Bronchial smooth muscle cell (primary cell): ENCODE measurements at places on chromosomes 16 and 17. TPM values are rescaled to one million over a fixed set of nuclear protein-coding genes. Genes with fewer than 3 reads are reported as not detected.

KCNH4 gene
- not detected in 2 replicates for total RNA-seq

NAT9 gene
- 39.1 and 46.7 TPM in 2 replicates for total RNA-seq

CSH2 gene
- not detected in 2 replicates for total RNA-seq

ENPP7 gene
- total RNA-seq: not detected in 2 replicates

CAPNS2 gene
- total RNA-seq: 1.0 and 1.7 TPM in 2 replicates

NPIPA7 gene
- 0.47 and 1.1 TPM in 2 replicates for total RNA-seq

C17orf78 gene
- not detected in 2 replicates for total RNA-seq

ESRP2 gene
- 0.09 and 0.16 TPM in 2 replicates for total RNA-seq

KRT39 gene
- total RNA-seq: 0.16 and 0.17 TPM in 2 replicates

KPNA2 gene
- total RNA-seq: 28.5 and 45.8 TPM in 2 replicates

PROCA1 gene
- total RNA-seq: 1.6 and 2.9 TPM in 2 replicates

IL17C gene
- total RNA-seq: 0.09 TPM in 1 of 2 replicates, not detected in the other

TERB1 gene
- under 0.01 and 0.09 TPM in 2 replicates for total RNA-seq

ALOXE3 gene
- total RNA-seq: under 0.01 TPM in 1 of 2 replicates, not detected in the other

GALR2 gene
- total RNA-seq: not detected in 2 replicates

G6PC1 gene
- 0.16 TPM in 1 of 2 replicates, not detected in the other for total RNA-seq

MFSD6L gene
- total RNA-seq: not detected in 2 replicates

CACNB1 gene
- total RNA-seq: 4.3 and 7.1 TPM in 2 replicates

LAT gene
- total RNA-seq: 0.47 and 1.1 TPM in 2 replicates

SCN4A gene
- total RNA-seq: 0.09 and 0.16 TPM in 2 replicates

GLG1 gene
- 141 and 145 TPM in 2 replicates for total RNA-seq

PRDM7 gene
- not detected in 2 replicates for total RNA-seq

SUMO2 gene
- 134 and 198 TPM in 2 replicates for total RNA-seq

SLC12A3 gene
- under 0.01 TPM in 1 of 2 replicates, not detected in the other for total RNA-seq

TSPAN10 gene
- 0.86 and 3.3 TPM in 2 replicates for total RNA-seq

ATAD5 gene
- total RNA-seq: 0.17 and 0.63 TPM in 2 replicates

KRT27 gene
- total RNA-seq: not detected in 2 replicates

SPNS2 gene
- total RNA-seq: 0.09 and 0.16 TPM in 2 replicates

SLX1B gene
- total RNA-seq: 2.0 and 5.4 TPM in 2 replicates

MYH8 gene
- total RNA-seq: not detected in 2 replicates

RDM1 gene
- 0.16 TPM in 1 of 2 replicates, not detected in the other for total RNA-seq

RPL38 gene
- total RNA-seq: 3,252 and 6,020 TPM in 2 replicates

NPLOC4 gene
- 40.7 and 58.6 TPM in 2 replicates for total RNA-seq

SLC22A31 gene
- 0.16 TPM in 1 of 2 replicates, not detected in the other for total RNA-seq
